ENCODE measurements at places on chromosomes 1 and 21. TPM values are rescaled to one million over a fixed set of nuclear protein-coding genes. Genes with fewer than 3 reads are reported as not detected.

GRCh38 chr1:112312879-112313278, 83.1 kb upstream of the CTTNBP2NL start:
- no peak for DNase-seq

CFHR3 gene
- total RNA-seq: 0.30 TPM

FBXO2 gene
- total RNA-seq: 19.3 TPM

GRCh38 chr21:14285147-14285761, 69.3 kb downstream of the RBM11 start:
- DNase-seq: no peak

DNA sequence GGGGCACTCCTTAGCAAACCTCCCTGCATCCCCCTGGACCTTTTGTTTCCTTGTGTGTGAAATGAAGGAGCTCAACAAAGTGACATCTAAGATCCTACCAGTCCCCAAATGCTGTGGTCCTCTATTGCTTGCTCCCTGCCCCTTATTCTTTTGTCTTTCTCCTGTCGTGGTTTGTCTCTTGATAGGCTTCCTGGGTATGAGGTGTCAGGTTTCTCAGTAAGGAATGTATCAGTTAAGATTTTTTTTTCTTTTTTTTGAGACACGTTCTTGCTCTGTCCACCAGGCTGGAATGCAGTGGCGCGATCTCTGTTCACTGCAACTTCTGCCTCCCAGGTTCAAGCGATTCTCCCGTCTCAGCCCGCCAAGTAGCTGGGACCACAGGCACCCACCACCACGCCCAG, 16.8 kb downstream of the CNIH3 start:
- DNase-seq: no peak

TCHHL1 gene
- not detected for total RNA-seq

DNA sequence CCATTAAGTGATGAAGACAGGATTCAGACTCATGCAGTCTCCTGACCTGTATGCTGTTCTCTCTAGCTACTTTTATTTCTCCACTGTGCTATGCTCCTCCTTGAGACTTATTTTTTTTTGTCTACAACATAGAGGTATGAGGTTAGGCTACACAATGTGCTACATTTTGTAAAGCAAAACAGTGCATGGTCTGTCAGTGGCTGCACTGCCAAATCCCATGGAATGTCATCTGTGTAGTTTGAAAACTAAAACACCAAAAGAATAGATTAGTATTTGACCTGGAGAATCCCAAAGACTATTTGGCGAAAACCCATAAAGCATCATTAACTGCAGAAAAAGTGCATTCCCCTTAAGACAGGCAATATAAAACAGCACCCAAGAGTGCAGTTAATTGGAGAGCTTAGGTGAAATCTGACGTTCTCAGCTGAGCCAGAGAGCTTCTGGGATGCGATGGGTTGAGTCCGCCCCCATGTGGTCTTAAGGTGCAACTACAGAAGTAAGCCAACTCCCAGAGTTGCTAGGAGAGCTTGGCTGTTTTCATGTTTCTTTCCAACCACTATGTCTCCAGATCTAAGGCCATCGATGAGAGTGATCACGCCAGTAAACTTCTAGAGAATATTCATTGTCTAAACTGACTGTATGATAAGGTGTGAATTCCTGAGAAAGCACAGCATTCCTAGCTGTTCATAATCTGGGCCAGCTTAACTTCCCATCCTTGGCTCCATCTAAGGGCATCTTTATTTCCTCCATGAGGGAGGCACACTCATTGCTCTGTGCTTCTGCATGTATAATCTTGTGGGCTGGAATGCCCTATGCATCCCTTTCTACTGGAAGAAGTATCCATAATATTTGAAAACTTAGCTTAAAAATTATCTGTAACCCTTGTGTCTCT, 20.7 kb upstream of the CYP2J2 start:
- DNase-seq: peak; percentile 92

DNA sequence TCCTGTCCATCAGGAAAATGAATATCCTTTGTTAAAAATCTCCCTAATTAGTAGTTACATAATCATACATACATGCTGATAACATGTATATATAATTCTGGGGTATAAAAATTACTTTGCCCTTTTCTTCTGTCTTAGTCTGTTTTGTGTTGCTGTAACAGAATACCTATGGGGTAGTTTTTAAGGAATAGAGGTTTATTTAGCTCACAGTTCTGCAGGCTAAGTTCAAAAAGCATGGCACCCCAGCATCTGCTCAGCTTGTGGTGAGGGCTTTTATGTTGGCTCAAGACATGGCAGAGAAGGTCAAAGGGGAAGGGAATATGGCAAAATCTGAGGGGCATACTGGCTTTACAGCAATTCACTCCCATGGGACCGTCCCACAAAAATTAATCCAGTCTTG, 16.3 kb upstream of the RPS6KC1 start:
- DNase-seq: no peak

DNA sequence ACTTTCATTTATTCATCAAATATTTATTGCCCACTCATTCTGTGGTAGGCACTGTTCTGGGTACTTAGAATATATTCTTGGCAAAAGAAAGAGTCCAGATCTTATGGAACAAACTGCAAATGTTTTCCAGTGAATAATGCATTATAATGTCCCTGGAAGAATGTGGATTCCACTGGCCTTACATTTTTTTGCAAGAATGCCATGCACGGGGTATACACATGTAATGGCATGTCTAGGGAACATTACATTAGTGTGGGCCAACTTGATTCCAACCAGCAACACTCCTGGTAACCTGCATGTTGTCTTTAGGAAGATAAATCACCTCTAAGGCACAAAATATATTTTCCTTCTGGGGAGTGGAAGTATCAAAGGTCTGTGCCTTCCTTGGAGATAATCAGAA, 33.0 kb upstream of the IFI44L start:
- no peak for DNase-seq

C2CD4D gene
- total RNA-seq: not detected

DNA sequence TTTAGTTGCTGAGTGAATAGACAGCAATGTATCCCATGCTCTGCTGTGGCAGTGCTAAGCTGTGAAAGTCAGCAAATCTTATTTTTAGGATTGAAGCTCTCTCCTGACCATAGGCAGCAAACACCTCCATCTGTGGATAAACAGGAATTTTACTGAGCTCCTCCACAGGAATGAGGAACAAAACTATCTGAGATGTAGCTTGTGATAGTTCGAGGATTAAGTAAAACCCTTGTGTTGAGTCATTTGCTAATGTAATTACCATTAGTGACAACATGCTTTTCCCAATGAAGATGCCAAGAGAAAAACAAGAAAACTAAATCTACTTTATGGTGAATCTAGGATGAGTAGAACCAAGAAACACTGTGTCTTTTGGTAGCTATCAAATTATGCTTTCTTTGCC, 122.7 kb downstream of the CLEC20A start:
- DNase-seq: no peak

- DNase-seq: no peak
These were observed 3.2 kb upstream of the B3GALT2 start for GRCh38 chr1:193189442-193190095.

SLC9C2 gene
- total RNA-seq: 1.3 TPM

- DNase-seq: no peak
These were observed 10.8 kb upstream of the ASCL5 start for GRCh38 chr1:201137579-201138310.

- no peak for DNase-seq
These were observed 28.8 kb downstream of the SNAP47 start for GRCh38 chr1:227764019-227764391.

DNA sequence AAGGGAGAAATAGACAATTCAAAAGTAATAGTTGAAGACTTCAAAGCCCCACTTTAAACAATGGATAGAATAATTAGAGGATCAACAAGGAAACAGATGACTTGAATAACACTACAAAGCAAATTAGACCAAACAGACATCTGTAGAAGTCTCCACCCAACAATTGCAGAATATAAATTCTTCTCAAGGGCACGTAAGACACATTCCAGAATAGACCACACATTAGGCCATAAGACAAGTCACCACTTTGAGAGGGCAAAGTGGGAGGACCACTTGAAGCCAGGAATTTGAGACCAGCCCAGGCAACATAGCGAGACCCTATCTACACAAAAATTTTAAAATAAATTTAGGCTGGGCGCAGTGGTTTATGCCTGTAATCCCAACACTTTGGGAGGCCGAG, 20.5 kb upstream of the RNF186 start:
- DNase-seq: no peak

DNA sequence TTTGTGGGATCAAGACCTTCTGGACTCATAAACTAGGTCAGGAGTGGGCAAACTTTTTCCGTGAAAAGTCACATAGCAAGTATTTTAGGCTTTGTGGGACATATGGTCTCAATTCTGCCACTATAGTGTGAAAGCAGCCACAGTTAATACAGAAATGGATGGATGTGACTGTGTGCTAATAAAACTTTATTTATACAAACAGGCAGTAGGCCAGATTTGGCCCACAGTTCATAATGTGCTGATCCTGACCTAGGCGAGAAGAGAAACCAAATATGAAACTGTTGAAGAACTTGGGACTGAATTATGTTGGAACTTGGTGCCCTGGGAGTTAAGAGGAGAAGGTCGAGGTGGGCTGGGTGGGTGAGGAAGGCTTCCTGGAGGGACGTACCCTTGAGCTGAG, 17.1 kb downstream of the PADI3 start:
- no peak for DNase-seq

GRCh38 chr21:45818904-45819285, 162.7 kb upstream of the COL6A1 start:
- DNase-seq: no peak

GRCh38 chr21:46624050-46624449, 11.4 kb upstream of the PRMT2 start:
- DNase-seq: no peak

DNA sequence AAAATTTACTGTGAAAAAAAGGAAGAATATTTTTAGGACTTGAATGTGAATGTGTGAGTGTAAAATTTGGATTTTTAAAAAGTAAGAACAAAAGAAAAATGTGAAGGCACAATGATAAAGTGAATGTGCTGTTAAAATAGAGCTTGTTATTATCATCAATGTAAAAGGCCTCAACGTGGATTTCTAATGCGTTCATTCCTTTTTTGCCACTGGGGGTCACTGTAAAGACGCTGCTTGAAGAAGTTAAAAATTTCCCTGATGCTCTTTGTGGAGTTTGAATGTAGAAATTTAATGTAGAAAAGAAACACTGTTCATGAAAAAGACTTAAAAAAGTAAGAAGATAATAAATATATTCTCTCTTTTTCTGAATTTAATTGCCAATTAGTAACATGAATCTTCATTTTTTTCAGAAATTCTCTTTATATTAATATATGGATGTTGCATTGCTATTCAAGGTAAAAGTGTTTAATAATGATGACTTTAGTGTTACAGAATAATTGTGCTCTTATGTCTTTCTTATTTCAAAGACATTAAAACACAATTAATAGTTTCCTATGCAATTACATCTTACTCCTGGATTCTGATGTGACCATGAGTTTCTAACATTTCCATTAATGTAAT, 161.5 kb downstream of the DNM3 start:
- DNase-seq: peak; percentile 26

DNA sequence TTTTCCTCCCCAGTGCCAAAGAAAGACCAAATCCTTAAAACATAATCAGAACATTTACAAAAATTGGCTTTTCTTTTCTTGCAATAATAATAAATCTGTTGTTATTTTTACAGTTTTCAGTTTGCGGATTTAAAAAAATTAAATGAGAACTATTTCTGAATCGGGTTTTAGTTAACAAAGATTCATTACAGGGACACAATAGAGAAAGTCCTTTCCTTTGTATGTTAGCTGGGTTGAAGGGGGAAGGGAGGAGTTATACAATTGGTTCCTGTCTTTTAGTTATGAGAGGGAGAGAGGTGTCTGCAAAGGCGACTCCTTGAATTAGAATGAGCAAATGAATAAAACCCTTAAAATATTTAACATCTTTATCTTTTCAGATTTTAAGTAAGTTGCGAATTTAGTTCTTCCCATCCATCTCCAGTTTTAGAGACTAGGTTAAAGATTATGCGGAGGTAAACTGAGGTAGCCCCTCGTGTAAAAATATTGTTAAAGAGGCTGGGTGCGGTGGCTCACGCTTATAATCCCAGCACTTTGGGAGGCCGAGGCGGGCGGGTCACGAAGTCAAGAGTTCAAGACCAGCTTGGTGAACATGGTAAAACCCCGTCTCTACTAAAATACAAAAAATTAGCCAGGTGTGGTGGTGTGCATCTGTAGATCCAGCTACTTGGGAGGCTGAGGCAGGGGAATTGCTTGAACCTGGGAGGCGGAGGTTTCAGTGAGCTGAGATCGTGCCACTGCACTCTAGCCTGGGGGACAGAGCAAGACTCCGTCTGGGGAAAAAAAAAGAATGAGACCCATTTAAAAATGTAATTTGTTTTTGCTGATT, 3.9 kb downstream of the SPEN start:
- DNase-seq: peak; percentile 57

- no peak for DNase-seq
These were observed 35.4 kb downstream of the IGSF21 start for GRCh38 chr1:18142969-18143368.

- DNase-seq: no peak
These were observed 83.3 kb downstream of the SYT14 start for GRCh38 chr1:210021145-210021860.

MANEAL gene
- total RNA-seq: 30.8 TPM

ILDR2 gene
- total RNA-seq: 18.8 TPM

Data from spinal cord (tissue), 10 donors.